IMR-90 (cell line): ENCODE measurements at places on chromosomes 12 and 14. TPM values are rescaled to one million over a fixed set of nuclear protein-coding genes. Genes with fewer than 3 reads are reported as not detected.

Gene WNT5B
- 96.1 and 102 TPM in 2 replicates for total RNA-seq

Gene MSI1
- total RNA-seq: not detected in 2 replicates

Gene P3H3
- 25.8 and 27.8 TPM in 2 replicates for total RNA-seq

Gene DPPA3
- not detected in 2 replicates for total RNA-seq

Gene LYZ
- total RNA-seq: not detected in 2 replicates

Gene INSM2
- not detected in 2 replicates for total RNA-seq

Gene DDX47
- 77.8 and 104 TPM in 2 replicates for total RNA-seq

Gene MYRFL
- total RNA-seq: not detected in 2 replicates

Gene GSC
- not detected in 2 replicates for total RNA-seq

Gene GLS2
- total RNA-seq: under 0.01 and 0.36 TPM in 2 replicates

Gene REC8
- total RNA-seq: 0.36 and 0.56 TPM in 2 replicates

DNA sequence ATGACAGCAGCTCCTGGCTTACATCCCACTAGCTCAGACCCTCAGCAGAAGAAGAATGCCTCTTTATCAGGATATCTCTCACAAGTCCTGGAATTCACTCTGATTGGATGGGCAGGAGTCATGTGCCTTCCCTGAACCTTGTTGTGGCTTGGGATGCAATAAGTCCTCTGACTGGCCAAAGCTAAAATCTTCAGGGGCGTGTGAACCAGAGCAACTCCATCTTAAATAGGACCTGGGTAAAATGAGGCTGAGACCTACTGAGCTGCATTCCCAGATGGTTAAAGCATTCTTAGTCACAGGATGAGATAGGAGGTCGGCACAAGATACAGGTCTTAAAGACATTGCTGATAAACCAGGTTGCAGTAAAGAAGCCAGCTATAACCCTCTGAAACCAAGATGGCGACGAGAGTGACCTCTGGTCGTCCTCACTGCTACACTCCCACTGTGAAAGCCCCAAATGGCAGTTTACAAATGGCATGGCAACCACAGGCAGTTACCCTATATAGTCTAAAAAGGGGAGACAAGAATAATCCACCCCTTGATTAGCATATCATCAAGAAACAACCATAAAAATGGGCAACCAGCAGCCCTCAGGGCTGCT is 60.4 kb upstream of the FICD start:
- no peak overlapping the region for H3K4me3 ChIP-seq
- DNase-seq: no peak
- H3K27ac ChIP-seq: no peak overlapping the region

DNA sequence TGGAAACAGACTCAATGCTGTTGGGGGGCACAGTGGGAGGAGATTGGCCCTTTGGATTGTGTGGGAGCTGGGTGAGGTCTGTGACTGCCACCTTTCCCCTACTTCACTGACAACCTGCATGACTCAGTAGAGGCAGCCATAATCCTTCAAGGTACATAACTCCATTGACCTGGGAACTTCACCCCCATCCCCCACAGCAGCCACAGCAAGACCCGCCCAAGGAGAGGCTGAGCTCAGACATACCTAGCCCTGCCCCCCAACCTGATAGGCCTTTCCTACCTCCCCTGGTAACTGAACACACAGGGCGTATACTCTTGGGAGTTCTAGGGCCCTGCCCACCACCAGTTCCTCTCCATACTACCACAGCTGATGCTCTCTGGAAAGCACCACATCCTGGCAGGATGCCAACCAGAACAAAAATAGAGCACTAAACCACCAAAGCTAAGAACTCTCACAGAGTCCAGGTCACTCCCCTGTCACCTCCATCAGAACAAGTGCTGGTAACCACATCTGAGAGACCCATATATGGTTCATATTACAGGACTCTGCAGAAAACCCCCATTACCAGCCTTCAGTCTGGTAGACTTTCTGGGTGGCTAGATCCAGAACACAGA is 703.9 kb downstream of the FSCB start:
- no peak for DNase-seq
- no peaks in the 10 kb centered on the region for H3K36me3 ChIP-seq
- H3K4me1 ChIP-seq: no peaks in the 10 kb centered on the region
- no peak overlapping the region for H3K27ac ChIP-seq
- no peaks in the 10 kb centered on the region for H3K27me3 ChIP-seq

GRCh38 chr14:65336191-65336591 is 76.3 kb upstream of the FUT8 start:
- peak; percentile 73 for DNase-seq
- no peaks in the 10 kb centered on the region for H3K36me3 ChIP-seq
- H3K27me3 ChIP-seq: no peaks in the 10 kb centered on the region
- H3K4me1 ChIP-seq: peaks cover 22% of the 10 kb centered on the region

DNA sequence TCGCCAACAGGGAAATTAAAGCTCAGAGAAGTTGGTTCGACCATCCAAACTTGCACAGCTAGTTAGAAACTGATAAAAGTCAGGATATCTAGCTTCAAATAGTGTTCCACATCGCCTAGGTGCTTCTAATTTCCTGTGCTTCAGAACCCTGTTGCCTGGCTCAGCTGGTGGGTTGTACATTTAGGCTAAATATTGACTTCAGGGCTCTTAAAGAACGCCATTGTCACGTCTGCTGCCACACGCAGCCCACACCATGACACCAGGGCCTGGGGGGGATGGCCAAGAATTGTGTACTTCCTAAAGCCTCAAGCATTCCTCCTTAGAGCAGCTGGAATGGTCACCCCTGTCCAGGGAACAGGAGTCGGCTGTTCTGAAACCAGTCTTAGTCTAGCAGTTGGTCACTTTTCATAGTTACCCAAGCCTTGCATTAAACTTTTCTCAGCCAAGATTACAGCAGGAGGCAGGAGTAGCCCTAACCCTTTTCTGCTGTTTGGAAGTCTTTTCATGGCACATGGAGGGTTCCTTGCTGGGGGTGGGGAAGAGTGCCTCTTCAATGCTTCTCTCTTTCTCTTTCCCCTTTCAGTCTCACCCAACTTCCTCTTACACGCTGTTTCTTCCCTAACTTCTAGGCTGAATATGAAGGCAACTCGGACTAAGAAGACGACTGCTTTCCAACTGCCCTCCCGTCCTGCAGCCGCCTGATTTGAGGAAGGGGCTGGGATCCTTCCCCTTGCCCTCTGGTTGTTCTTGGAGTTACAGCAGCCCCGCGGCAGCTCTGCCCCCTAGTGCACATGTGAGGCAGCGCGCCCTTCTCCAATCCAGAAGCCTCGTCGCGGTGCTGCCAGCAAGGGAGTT is 17.1 kb downstream of the FOS start:
- peak overlapping the region; percentile 85 for H3K4me3 ChIP-seq
- no peaks in the 10 kb centered on the region for H3K36me3 ChIP-seq
- no peaks in the 10 kb centered on the region for H3K27me3 ChIP-seq

GRCh38 chr12:65536876-65537681 is 258.6 kb downstream of the MSRB3 start:
- no peak overlapping the region for H3K4me3 ChIP-seq
- H3K27me3 ChIP-seq: no peaks in the 10 kb centered on the region
- H3K27ac ChIP-seq: peak overlapping the region; percentile 76
- H3K36me3 ChIP-seq: no peaks in the 10 kb centered on the region
- DNase-seq: peak; percentile 100

DNA sequence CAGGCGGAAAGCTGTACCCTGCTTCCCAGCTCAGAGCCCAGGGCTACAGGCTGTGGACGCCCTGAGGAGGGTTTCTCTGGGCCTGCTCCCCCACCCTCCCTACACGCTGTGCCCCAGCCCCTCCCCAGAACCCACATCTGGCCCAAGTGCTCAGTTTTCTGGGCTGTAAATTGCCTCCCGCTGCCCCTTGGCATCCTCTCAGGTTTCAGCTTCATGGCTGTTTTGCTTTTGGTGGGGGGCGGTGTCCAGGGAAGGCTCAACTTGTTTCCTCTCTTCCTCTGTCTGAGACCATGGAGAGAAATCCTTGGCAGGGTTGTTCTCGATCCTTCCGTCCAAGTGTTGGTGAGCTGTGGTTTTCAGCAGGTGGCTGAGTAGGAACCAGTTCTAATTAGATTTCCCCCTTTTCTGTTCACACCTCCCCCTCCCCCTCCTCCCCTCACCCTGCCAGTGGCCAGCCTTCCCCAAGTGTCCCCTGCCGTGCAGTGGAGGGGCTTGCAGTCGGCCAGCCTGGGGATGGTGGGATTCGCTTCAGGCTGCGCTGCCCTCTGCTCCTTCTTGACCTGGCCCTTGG is 61.8 kb downstream of the TSPAN9 start:
- no peaks in the 10 kb centered on the region for H3K36me3 ChIP-seq
- H3K27me3 ChIP-seq: no peaks in the 10 kb centered on the region
- peaks cover 8% of the 10 kb centered on the region; the same call in 1 of the 2 replicates for H3K4me1 ChIP-seq
- DNase-seq: no peak
- no peak overlapping the region for H3K4me3 ChIP-seq

DNA sequence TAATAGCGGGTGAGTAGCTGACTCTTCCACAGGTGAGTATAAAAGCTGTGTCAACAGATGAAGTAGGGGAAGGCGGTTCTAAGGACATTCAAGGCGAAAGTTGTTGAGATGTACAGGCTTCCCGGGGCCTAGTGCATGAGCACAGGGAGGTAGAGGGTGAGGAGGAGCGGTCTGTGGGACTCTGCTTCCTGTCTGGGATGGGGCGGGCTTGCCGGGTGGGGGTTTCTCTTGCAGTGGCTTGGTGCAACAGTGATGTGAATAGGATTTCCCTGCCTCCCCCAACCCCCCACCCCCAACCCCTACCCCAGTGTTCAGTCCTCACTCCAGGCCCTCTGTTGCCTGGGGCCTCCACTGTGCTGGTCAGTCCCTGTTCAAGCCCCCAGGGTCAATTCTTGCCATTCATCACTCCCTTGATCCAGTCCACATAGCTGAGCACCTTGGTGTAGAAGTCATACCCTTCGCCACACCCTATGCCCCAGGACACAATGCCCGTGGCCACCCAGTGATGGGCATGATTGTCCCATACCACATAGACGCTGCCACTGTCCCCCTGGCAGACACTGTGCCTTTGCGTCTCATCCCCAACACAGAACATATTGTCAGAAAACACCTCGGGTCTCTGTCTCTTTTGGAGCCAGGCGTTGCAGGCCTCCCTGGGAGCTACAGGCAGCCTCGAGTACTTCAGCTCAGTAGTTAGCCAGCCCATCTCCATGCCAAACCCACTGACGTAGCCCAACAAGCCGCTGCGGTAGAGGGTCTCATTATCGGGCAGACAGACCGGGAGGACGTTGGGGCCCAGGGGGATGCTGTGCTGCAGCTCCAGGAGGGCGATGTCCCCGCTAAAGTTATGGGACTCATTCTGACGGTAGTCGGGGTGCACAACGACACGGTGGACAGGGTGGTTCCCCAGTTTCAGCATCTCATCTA is 4.0 kb upstream of the C1R start:
- no peaks in the 10 kb centered on the region for H3K27me3 ChIP-seq
- H3K4me3 ChIP-seq: no peak overlapping the region
- peaks cover 8% of the 10 kb centered on the region for H3K36me3 ChIP-seq
- DNase-seq: no peak
- no peak overlapping the region for H3K27ac ChIP-seq
- peaks cover 13% of the 10 kb centered on the region for H3K4me1 ChIP-seq

GRCh38 chr12:3885277-3886094 is 12.3 kb upstream of the PARP11 start:
- H3K4me1 ChIP-seq: peaks cover 1% of the 10 kb centered on the region; the same call in 1 of the 2 replicates
- H3K27ac ChIP-seq: peak overlapping the region; percentile 69
- peak; percentile 48 for DNase-seq
- no peaks in the 10 kb centered on the region for H3K36me3 ChIP-seq
- H3K27me3 ChIP-seq: peaks cover 18% of the 10 kb centered on the region

GRCh38 chr12:14135996-14136395 is 154.6 kb upstream of the GRIN2B start:
- no peak overlapping the region for H3K4me3 ChIP-seq
- H3K4me1 ChIP-seq: no peaks in the 10 kb centered on the region
- no peaks in the 10 kb centered on the region for H3K27me3 ChIP-seq
- no peak for DNase-seq
- no peaks in the 10 kb centered on the region for H3K36me3 ChIP-seq

- no peak overlapping the region for H3K4me3 ChIP-seq
- H3K27me3 ChIP-seq: no peaks in the 10 kb centered on the region
- H3K36me3 ChIP-seq: no peaks in the 10 kb centered on the region
- no peaks in the 10 kb centered on the region for H3K4me1 ChIP-seq
- no peak for DNase-seq
Observed at GRCh38 chr12:6420364-6420763, 24.4 kb upstream of the CD27 start.

GRCh38 chr14:40318211-40318719 is 886.0 kb upstream of the FBXO33 start:
- no peaks in the 10 kb centered on the region for H3K4me1 ChIP-seq
- H3K4me3 ChIP-seq: no peak overlapping the region
- DNase-seq: no peak
- no peak overlapping the region for H3K27ac ChIP-seq
- H3K36me3 ChIP-seq: no peaks in the 10 kb centered on the region

DNA sequence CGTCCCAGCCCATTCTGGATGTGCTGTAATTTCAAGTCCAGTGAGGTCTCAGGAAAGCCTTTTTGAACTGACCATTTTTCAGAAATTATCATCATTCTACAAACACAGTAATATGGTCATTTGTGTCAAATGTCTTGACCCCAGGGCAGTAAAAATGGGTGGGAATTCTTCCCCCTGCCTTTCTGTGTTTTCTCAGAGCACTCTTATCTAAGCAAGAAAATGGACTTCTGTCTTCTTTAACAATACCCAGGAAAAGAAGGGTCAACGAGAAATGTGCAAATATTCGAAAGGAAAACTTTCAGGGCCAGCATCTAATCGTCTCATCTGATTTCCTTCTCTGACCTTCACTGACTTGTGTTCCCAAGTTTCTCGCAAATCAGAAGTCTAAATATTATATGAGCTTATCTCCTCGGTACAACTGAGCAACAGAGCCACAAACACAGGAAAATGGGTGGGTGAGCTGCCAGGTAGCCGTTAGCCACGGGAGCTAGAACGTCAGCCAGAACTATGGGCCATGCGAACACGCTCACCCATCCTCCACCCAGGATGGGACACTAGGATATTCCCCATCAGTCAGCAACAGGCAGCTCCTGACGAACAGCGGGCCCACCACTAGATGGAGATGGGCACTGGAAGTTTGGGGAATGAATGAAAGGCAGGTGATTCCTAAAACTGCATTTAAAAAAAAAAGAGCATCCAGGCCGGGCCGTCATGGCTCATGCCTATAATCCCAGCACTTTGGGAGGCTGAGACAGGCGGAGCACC is 57.1 kb downstream of the VWF start:
- H3K36me3 ChIP-seq: no peaks in the 10 kb centered on the region
- no peak overlapping the region for H3K4me3 ChIP-seq
- no peak overlapping the region for H3K27ac ChIP-seq
- peak; percentile 28 for DNase-seq
- no peaks in the 10 kb centered on the region for H3K27me3 ChIP-seq
- H3K4me1 ChIP-seq: peaks cover 15% of the 10 kb centered on the region

GRCh38 chr12:125029761-125030358 is 35.4 kb upstream of the AACS start:
- no peak overlapping the region for H3K4me3 ChIP-seq
- H3K4me1 ChIP-seq: no peaks in the 10 kb centered on the region
- no peaks in the 10 kb centered on the region for H3K36me3 ChIP-seq
- DNase-seq: peak; percentile 43
